ENCODE measurements at places on chromosomes 2 and 18. TPM values are rescaled to one million over a fixed set of nuclear protein-coding genes. Genes with fewer than 3 reads are reported as not detected.

DNA sequence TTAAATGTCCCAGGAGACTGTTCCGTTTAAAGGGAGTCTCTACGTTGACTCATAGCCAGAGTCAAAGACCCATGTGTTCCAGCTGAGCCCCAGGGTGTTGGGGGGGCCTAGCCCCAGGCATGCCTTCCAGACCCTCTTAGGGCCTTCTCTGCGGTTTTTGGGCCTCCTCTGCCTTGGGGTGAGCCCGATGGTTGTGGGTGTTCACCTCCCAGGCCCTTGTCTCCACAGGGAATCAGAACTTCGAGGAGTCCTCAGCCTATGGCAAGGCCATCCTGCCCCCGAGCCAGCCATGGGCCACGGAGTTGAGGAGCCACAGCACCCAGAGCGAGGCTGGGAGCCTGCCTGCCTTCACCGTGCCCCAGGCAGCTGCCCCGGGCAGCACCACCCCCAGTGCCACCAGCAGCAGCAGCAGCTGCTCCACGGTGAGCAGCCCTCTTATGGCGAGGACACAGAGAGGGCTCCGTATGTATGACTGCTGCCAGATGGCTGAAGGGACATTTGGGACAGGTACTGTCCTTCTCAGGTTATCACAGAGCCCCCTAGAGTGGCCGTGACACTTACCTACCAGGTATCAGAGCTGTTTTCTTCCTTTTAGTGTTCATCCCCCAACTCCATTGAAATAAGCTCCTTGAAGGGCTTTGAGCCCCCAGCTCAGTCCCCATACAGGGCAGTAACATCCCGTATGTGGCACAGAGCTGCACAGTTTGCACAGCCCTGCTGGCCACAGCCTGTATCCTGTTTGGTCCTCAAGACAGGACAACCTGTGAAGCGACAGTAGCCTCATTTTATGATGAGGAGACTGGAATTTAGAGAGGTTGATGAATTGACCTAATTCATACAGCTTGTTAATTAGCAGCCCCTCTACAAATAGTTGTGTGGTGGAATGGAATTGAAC, 80.7 kb downstream of the EPAS1 start:
- H3K27ac ChIP-seq: no peak overlapping the region
- no peak overlapping the region for H3K4me3 ChIP-seq
- DNase-seq: no peak
- no peaks in the 10 kb centered on the region for H3K4me1 ChIP-seq
- no peaks in the 10 kb centered on the region for H3K27me3 ChIP-seq
- peaks cover 3% of the 10 kb centered on the region for H3K36me3 ChIP-seq

DNA sequence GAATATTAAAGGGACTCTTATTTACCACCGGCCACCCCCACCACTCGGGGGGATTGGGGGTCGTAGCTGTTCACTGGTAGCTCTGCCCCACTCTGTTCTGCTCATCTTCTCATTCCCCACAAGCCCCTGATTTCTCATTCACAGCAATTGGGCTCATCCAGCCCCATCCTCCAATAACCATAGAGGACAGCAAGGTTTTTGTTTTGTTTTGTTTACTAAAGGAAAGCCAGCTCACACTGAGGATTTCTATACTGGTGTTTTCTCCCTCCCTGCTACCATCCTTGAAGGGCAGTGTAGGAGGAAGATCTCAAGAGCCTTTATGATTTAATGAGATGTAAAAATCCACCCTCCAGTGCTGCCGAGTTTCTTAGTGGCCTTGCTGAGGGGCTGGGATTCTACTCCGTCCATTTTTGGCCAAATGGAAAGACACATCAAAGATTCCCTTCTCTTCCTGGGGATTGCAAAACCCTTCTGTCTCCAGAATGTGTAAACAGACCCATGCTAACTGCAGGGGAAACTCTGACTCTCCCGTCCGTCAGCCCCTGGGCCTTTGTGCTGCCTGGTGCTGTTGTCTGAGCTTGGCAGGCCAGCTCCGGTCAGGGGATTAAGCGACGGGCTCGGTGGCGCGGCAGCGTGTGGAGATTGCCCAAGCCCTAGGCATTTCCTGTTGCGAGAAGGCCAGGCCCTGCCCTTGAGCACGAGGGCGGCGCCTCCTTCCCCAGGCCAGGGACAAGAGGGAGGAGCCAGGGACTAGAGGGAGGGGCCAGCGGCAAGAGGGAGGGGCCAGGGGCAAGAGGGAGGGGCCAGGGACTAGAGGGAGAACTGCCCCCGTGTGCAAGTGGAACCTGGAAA, 165.0 kb downstream of the ANTXR1 start:
- peak; percentile 96 for DNase-seq
- peak overlapping the region; percentile 64 for H3K4me3 ChIP-seq
- H3K4me1 ChIP-seq: peaks cover 24% of the 10 kb centered on the region
- H3K27me3 ChIP-seq: no peaks in the 10 kb centered on the region
- peaks cover 10% of the 10 kb centered on the region for H3K36me3 ChIP-seq

GRCh38 chr2:225270053-225270452, 129.5 kb upstream of the NYAP2 start:
- H3K27ac ChIP-seq: no peak overlapping the region
- DNase-seq: no peak
- no peaks in the 10 kb centered on the region for H3K27me3 ChIP-seq
- H3K4me3 ChIP-seq: no peak overlapping the region
- H3K36me3 ChIP-seq: no peaks in the 10 kb centered on the region
- H3K4me1 ChIP-seq: no peaks in the 10 kb centered on the region

- DNase-seq: no peak
- no peaks in the 10 kb centered on the region for H3K36me3 ChIP-seq
- no peak overlapping the region for H3K4me3 ChIP-seq
- H3K27me3 ChIP-seq: peaks cover 3% of the 10 kb centered on the region
- no peak overlapping the region for H3K27ac ChIP-seq
Measured at GRCh38 chr2:147665105-147665504, 179.7 kb upstream of the ACVR2A start.

GRCh38 chr2:23414871-23415270, 29.9 kb downstream of the KLHL29 start:
- peak; percentile 44 for DNase-seq
- no peak overlapping the region for H3K27ac ChIP-seq
- no peaks in the 10 kb centered on the region for H3K27me3 ChIP-seq

DNA sequence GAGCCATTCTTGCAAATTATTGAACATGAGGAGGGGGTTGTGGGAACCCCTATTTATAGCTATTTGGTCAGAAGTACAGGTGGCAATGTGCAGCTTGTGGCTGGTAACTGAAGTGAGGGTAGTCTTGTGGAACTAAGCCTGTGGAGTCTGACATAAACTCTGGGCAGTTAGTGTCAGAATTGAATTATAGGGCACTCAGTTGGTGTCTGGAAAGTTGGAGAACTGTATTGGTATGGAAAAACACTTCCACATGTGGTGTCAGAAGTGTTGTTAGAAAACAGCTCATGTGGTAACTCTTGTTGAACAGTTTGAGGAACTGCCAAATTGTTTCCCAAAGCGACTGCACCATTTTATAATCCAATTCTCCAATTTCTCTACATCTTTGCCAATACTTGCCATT, 7.5 kb downstream of the RALBP1 start:
- no peaks in the 10 kb centered on the region for H3K27me3 ChIP-seq
- no peak overlapping the region for H3K4me3 ChIP-seq
- H3K27ac ChIP-seq: no peak overlapping the region
- H3K4me1 ChIP-seq: 0 out of 2 replicates have a peak, but pooled peaks cover 4% of the 10 kb centered on the region
- no peak for DNase-seq
- H3K36me3 ChIP-seq: peaks cover 32% of the 10 kb centered on the region

GRCh38 chr2:176488431-176488830, 219.2 kb downstream of the MTX2 start:
- no peak overlapping the region for H3K4me3 ChIP-seq
- no peaks in the 10 kb centered on the region for H3K36me3 ChIP-seq
- DNase-seq: no peak
- no peak overlapping the region for H3K27ac ChIP-seq
- peaks cover 47% of the 10 kb centered on the region for H3K27me3 ChIP-seq

- no peak overlapping the region for H3K27ac ChIP-seq
- H3K4me3 ChIP-seq: no peak overlapping the region
- H3K4me1 ChIP-seq: peaks cover 28% of the 10 kb centered on the region
- no peaks in the 10 kb centered on the region for H3K27me3 ChIP-seq
Measured at GRCh38 chr2:152539424-152539823, 177.8 kb downstream of the PRPF40A start.

GRCh38 chr18:9421901-9422327, 53.4 kb upstream of the RALBP1 start:
- H3K36me3 ChIP-seq: no peaks in the 10 kb centered on the region
- no peak overlapping the region for H3K4me3 ChIP-seq
- DNase-seq: no peak
- peaks cover 8% of the 10 kb centered on the region for H3K4me1 ChIP-seq
- H3K27me3 ChIP-seq: no peaks in the 10 kb centered on the region
- no peak overlapping the region for H3K27ac ChIP-seq

DNA sequence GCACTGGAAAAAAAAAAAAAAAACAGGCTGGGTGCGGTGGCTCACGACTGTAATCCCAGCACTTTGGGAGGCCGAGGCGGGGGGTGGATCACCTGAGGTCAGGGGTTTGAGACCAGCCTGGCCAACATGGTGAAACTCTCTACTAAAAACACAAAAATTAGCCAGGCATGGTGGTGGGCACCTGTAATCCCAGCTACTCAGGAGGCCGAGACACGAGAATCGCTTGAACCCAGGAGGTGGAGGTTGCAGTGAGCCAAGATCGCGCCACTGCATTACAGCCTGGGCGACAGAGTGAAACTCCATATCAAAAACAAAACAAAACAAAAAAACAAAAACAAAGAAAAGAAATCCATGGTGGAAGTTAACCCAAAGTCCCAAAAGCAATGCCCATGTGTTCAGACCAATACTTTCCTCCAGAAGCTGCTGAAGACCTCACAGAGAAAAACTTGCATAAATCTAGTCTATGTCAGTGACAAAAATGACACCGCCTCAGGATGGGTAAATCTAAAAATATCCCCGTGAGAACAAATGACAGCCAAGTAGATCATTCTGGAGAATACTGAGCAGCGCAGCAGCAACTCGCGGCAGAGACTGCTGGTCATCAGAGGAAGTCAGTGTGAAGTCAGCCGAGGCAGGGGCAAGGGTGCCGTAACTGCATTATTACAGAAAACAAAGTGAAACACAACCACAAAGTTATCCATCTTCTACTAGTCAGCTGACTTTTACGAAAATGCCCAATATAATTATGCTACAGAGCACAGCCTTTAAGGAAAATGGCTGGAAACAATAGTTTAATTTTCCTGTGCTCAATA, 41.0 kb downstream of the LPIN2 start:
- peaks cover 33% of the 10 kb centered on the region for H3K4me1 ChIP-seq
- H3K4me3 ChIP-seq: no peak overlapping the region
- DNase-seq: no peak
- H3K36me3 ChIP-seq: no peaks in the 10 kb centered on the region

DNA sequence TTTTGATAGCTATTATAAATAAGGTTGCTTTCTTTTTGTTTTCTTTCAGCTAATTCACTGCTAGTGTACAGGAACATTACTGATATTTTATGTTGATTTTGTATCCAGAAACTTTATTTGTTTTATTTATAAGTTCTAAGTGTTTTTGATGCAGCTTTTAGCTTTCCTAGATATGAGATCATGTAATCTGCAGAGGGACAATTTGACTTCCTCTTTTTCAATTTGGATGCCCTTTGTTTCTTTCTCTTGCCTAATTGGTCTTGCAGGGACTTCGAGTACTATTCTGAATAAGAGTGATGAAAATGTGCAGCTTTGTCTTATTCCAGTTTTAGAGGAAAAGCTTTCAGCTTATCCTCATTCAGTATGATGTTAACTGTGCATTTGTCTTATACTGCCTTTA, 643.4 kb upstream of the CDH2 start:
- no peak overlapping the region for H3K4me3 ChIP-seq
- H3K27ac ChIP-seq: no peak overlapping the region
- no peaks in the 10 kb centered on the region for H3K36me3 ChIP-seq
- H3K27me3 ChIP-seq: no peaks in the 10 kb centered on the region

DNA sequence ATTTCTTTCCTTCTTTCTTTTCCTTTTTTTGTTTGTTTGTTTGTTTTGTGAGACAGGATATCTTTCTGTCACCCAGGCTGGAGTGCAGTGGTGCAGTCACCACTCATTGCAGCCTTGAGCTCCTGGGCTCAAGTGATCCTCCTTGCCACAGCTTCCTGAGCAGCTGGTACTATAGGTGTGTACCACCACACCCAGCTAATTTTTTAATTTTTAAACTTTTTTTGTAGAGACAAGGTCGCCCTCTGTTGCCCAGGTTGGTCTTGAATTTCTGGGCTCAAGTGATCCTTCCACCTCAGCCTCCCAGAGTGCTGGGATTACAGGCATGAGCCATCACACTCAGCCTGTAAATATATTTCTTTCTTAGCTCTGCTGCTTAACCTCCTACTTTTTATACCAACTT, 83.4 kb upstream of the CYP20A1 start:
- no peaks in the 10 kb centered on the region for H3K27me3 ChIP-seq
- no peak for DNase-seq
- no peaks in the 10 kb centered on the region for H3K36me3 ChIP-seq
- no peak overlapping the region for H3K27ac ChIP-seq

DNA sequence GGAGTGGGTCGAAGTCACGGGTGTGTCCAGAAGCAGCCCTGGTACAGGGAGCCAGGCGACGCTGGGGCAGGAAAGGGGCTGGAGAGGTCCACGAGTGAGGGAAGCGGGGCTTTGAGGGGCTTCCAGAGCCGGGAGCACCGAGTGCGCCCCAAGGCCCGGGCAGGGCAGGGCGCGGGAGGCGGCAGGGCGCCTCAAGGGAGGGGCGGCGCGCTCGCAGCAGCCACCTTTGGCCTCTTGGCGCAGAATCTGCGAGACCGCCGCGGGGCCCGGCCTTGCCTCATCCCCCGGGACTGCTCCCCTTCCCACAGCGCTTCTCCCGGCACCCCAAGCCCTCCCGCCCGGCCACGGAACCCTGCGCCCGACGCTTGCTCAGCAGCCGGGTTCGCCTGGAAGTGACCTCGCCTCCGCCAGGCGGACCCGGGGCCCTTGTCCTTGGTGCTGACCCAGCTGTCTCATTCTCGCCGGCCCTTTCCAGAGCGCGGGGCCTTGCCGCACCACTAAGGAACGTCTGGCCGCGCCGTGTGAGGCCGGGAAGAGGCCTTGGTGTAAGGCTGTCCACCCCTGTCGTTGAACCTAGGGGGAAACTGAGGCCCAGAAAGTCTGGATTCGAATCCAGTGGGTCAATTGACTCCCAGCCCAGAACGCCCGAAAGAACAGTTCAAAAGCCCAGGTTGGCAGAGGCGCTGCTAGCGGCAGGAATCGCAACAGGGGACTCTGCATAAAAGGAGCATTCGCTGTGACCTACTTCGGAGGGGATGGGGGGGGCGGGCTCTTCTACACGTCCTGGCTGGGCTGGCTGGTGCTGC, 584 bp upstream of the DNER start:
- H3K27ac ChIP-seq: no peak overlapping the region
- no peaks in the 10 kb centered on the region for H3K36me3 ChIP-seq
- peak overlapping the region; percentile 65 for H3K4me3 ChIP-seq

- peaks cover 47% of the 10 kb centered on the region for H3K27me3 ChIP-seq
- peaks cover 8% of the 10 kb centered on the region for H3K36me3 ChIP-seq
- H3K27ac ChIP-seq: no peak overlapping the region
Measured at GRCh38 chr2:236180076-236180816, 12.1 kb upstream of the GBX2 start.

GRCh38 chr2:26196683-26197418, 24.0 kb downstream of the GAREM2 start:
- H3K36me3 ChIP-seq: peaks cover 70% of the 10 kb centered on the region
- no peak for DNase-seq
- no peak overlapping the region for H3K4me3 ChIP-seq
- H3K27me3 ChIP-seq: no peaks in the 10 kb centered on the region
- H3K4me1 ChIP-seq: no peaks in the 10 kb centered on the region

GRCh38 chr2:28350196-28350595, 42.5 kb upstream of the FOSL2 start:
- H3K27me3 ChIP-seq: no peaks in the 10 kb centered on the region
- no peaks in the 10 kb centered on the region for H3K36me3 ChIP-seq
- peaks cover 10% of the 10 kb centered on the region for H3K4me1 ChIP-seq
- H3K4me3 ChIP-seq: no peak overlapping the region

Gene SLC38A11
- not detected for total RNA-seq

Gene SP5
- 7.0 TPM for total RNA-seq

Gene CTIF
- total RNA-seq: 28.5 TPM
